ENCODE measurements at places on chromosomes 5 and 9.

- DNase-seq: no peak
Measured at GRCh38 chr9:69755205-69755604, 4.6 kb downstream of the PTAR1 start.

DNA sequence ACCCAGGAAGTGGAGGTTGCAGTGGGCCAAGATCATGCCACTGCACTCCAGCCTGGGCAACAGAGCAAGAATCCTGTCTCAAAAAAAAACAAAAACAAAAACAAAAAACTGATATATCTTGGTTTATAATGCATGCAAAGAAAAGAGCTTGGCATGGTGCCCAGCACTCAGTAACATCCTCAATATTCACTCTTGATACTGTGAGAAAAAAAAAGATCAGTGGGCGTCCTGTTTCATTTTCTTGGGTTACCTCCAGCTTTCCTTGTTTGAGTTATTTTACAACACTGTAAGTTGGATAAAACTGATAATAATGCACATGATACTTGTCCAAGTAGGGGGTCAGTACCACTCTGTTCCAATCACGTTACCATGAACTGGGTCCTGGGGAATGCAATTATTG lies 7.8 kb downstream of the PHYHD1 start:
- no peak for DNase-seq

- no peak for DNase-seq
Measured at GRCh38 chr5:72511366-72511765, 4.2 kb upstream of the ZNF366 start.

- DNase-seq: no peak
Measured at GRCh38 chr5:34045023-34045422, 2.0 kb upstream of the C1QTNF3 start.

DNA sequence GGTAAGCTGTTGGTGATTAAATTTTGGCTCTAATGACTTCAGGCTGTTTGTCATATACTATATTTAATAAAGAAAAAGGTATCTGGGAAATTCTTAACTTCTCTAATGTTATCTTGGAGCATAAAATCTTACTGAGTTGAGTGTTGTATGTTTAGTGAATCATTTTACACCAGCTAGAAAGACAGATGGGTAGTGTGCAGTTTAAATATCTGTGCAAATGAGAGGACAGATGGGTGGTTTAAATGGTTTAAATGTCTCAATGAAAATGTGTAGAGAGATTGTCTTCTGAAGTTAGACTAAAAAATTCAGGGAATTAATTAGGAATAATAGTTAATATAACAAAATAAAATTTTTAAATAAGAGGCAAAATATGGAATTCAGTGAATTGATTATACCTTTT lies 114.5 kb downstream of the FER start:
- DNase-seq: no peak

DNA sequence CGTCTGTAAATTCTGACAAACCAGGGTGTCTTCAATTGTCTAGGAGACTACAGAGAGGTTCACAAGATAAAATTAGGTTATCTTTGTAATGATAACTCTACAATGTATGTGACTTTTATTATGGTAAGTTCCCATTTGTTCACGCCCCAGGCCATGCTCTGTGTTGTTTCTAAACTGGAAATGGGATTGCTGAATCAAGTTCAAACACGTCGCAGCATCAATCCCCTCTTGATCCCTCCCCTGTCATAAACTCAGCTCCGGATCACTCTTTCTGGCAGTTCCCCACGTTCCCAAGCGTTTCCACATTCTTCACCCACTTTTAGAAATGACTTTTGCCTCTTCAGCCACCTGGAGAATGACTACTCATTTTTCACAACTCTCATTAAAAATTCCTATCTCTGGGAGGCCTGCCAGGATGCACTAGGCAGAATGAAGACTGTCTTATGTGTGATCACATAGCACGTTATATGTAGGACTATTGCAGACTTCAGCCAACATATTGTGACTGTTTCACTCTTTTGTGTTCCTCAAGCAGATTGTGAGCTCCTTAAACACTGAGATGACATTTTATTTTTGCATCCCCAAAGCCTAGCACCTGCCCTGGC lies 1124.2 kb upstream of the WWC1 start:
- no peak for DNase-seq

- DNase-seq: no peak
Measured at GRCh38 chr5:15009420-15009819, 137.8 kb upstream of the ANKH start.

GRCh38 chr5:103541114-103541513 lies 21.5 kb downstream of the NUDT12 start:
- DNase-seq: no peak

DNA sequence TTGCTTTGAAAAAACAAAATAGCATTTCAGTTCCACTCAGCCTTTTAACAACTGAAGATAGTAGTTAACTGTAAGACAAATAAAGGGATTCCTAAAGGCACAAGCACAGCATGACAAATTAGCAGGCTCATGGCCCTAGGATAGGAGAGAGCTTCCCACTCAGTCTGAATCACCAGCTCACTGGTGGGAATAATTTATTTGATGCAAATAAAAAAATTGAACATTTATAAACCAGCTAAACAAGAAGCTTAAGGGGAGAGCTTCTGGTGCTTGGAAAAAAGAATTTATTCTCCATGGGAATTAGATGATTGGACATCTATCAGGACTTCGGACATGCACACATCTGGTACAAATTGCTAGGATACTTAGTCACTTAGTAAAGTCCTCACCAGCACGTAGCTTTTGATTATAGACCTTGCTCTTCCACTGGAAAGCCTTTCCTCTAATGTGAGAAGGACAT lies 294.1 kb upstream of the TNC start:
- DNase-seq: no peak

- DNase-seq: no peak
Measured at GRCh38 chr5:176797456-176798050, 12.8 kb upstream of the UNC5A start.

- DNase-seq: no peak
Measured at GRCh38 chr5:68661237-68661636, 432.6 kb upstream of the SLC30A5 start.

DNA sequence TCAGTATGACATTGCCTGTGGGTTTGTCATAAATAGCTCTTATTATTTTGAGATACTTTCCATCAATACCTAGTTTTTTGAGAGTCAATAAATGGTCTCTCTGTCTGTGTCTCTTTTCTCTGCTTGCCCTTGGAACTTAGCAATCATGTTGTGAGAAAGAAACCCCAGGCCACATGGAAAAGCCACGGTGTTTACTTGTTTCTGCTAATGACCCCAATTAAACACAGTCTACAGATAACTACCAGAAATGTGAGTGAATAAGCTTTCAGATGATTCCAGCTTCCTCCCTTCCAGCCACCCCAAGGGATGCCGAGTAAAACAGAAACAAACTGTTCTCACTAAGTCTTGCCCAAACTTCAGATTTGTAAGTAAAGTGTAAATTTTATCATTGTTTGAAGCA lies 584.9 kb downstream of the MAT2B start:
- no peak for DNase-seq

DNA sequence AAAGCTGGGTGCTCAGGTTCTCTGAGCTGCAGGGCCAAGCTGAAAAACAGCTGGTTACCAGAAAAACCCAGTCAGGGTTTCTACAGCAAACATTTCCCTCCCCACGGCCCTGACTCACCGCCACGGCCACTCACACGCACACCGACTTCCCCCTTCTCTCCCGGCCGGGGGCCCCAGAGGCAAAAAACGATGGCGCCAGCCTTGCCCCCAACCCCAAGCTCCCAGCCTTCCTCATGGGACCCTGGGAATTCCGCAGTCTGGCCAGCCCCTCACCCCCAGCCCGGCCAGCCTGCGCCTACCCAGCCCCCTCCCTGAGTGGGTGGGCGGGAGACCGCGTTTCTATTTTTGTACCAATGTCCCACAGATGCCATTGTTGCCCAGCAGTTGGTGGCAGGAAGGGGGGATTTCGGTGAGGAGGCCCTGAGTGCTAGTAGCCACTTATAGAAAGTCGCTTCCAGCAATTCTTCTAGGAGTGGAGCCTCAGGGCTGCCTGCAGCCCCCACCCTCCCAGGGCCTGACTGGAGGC lies 18.4 kb downstream of the ENG start:
- no peak for DNase-seq

DNA sequence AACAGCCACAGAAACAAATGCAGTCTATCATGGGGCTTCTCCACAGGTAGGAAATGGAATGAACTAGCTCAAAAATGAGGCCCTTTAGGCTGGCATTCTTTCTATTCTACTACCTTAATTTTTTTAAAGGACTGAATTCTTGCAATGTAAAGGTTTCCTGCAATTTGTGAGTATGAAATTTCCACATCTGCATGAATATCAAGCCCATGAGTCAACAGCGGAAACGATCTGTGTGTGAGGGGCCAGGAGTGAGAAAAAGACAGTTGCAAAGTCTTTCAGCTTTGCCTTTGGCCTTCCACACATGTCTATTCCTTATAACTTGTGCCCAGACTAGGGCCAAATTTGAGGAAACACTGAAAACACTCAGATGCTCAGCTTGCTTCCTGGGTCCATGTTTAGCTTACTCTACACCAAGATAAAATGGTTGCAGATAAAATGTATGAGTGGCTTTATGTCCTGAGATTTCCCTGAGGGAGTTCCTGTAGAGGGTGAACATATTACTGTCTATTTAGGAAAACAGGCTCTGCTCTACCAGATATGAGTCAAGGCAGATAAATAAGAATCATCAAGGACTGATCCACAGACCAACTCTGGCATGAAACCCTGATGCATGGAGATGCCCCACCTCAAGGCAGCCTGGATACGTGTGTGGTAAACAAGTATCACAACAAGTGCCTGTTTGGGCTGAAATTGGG lies 46.5 kb downstream of the RETREG1 start:
- DNase-seq: no peak

GRCh38 chr5:136159457-136159856 lies 26.8 kb downstream of the SMAD5 start:
- DNase-seq: no peak

DNA sequence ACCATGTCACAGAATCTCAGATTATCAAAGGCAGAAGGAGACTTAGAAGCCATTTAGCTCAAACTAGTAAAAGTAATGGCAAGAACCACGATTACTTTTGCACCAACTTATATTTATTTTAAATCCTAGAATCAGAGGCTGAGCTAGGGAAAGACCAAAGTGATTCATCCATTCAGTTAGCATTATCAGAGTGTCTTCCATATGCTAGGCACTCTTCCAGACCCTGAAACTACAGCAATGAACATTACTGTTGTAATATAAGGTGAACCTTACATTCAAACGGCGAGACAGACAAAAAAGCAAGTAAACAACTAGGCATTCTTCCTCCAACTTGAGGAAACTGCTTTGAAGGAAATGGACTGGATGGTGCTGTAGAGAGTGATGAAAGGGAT lies 7.9 kb downstream of the PDE6A start:
- no peak for DNase-seq

- DNase-seq: no peak
Measured at GRCh38 chr9:133758228-133758627, 20.1 kb upstream of the SARDH start.

- no peak for DNase-seq
Measured at GRCh38 chr9:22316645-22317044, 130.0 kb upstream of the DMRTA1 start.

DNA sequence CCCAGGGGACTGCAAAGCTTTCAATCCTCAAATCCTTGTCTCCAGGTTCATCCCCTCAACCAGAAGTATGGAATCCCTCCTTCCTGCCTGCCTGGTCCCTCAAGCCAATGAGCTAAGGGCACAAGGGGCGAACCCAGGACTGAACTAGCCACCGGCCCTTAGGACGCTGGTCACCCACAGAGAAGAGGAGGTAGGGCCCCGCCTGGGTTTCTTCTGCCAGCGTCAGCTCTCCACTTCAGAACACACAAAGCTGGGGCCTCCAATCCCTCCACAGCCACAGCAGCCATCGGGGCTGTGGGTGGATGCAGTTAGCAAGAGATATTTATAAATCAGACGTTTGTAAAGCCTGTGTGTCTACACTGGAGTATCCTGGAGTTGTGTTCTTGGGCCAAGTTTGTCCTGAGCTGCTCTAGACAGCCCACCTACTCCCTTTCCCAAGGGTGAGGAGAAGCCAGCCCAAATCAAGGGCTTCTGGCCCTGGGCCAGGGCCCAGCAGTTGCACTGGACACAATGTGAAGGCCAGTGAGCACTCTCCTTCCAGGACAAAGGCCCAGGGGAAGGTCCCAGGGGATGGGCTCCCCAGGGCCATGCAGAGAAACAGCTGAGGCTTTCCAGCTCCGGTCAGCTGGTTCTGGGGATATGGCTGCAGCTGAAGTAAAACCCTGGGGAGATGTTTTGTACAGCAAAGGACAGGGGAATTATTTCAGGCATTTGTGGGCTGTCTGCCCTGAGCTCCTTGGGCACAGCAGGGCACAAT lies 18.9 kb downstream of the AMBP start:
- no peak for DNase-seq

DNA sequence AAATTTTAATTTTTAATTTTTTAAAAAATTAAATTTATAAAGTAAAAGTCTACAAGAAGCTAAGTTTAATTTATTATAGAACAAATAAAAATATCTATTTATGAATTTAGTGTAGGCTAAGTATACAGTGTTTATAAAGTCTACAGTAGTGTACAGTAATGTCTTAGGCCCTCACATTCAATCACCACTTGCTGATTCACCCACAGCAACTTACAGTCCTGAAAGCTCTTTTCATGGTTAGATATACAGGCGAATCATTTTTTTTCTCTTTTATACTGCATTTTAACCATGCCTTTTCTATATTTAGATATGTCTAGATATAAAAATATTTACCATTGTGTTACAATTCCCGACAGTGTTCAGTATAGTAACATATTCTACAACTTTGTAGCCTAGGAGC lies 55.9 kb downstream of the PCSK1 start:
- no peak for DNase-seq

GRCh38 chr5:73592551-73592950 lies 27.0 kb downstream of the UTP15 start:
- DNase-seq: no peak

All from effector memory CD4-positive, alpha-beta T cell (primary cell).